Thymus (tissue), 14 donors: ENCODE measurements at places on chromosomes 2 and 18. TPM values are rescaled to one million over a fixed set of nuclear protein-coding genes. Genes with fewer than 3 reads are reported as not detected.

DNA sequence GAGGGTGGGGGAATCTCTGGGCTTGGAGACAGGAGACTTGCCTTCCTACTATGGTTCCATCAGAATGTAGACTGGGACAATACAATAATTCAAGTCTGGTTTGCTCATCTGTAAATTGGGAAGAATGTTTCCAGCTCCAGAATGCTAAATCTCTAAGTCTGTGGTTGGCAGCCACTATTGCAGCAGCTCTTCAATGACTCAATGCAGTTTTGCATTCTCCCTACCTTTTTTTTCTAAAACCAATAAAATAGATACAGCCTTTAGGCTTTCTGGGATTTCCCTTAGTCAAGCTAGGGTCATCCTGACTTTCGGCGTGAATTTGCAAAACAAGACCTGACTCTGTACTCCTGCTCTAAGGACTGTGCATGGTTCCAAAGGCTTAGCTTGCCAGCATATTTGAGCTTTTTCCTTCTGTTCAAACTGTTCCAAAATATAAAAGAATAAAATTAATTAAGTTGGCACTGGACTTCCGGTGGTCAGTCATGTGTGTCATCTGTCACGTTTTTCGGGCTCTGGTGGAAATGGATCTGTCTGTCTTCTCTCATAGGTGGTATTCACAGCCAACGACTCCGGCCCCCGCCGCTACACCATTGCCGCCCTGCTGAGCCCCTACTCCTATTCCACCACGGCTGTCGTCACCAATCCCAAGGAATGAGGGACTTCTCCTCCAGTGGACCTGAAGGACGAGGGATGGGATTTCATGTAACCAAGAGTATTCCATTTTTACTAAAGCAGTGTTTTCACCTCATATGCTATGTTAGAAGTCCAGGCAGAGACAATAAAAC is 6.5 kb downstream of the TTR start:
- H3K27ac ChIP-seq = no peak overlapping the region
- no peaks in the 10 kb centered on the region for H3K27me3 ChIP-seq
- H3K4me3 ChIP-seq = no peak overlapping the region
- DNase-seq = no peak

- DNase-seq = no peak
- H3K27ac ChIP-seq = no peak overlapping the region
- no peak overlapping the region for H3K4me3 ChIP-seq
- no peaks in the 10 kb centered on the region for H3K4me1 ChIP-seq
- H3K36me3 ChIP-seq = no peaks in the 10 kb centered on the region
Observed at GRCh38 chr2:195521589-195521988, 135.4 kb upstream of the SLC39A10 start.

DNA sequence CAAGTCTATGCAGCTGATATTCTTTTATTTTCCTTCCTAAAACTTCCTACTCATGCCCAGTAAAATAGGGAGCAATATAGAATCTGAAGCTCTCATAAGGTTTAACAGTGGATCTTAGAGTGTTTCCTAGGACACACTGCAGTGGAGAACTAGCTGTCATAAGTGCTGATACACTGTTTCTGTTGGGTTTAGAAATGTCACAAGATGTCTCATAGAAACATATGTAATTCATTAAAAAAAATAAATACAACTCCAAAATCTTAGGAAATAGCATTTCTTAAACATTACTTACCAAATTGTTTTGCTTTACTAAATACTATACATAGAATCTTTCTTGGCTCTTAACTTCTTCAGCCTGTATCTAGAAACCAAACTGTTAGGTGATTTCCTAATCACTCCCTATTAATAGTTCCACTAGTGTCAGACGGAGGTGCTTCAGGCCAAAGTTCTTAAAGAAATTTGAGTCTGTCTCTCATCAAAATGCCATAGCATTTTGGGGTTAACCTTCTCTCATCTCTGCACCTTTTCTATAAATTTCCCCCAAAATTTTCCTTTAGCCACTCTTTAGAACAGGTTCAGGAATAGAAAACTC is 93.7 kb downstream of the CERKL start:
- DNase-seq = no peak
- H3K27ac ChIP-seq = no peak overlapping the region
- H3K36me3 ChIP-seq = no peaks in the 10 kb centered on the region
- H3K4me1 ChIP-seq = no peaks in the 10 kb centered on the region
- no peak overlapping the region for H3K4me3 ChIP-seq

The ADNP2 gene
- total RNA-seq = 8.0 TPM

The LINC00305 gene
- 0.05 TPM for total RNA-seq

- H3K27me3 ChIP-seq = no peaks in the 10 kb centered on the region
- H3K4me3 ChIP-seq = no peak overlapping the region
- no peaks in the 10 kb centered on the region for H3K4me1 ChIP-seq
- no peaks in the 10 kb centered on the region for H3K36me3 ChIP-seq
- DNase-seq = no peak
Observed at GRCh38 chr2:106358081-106358480, 110.1 kb downstream of the RGPD3 start.

The ST8SIA5 gene
- total RNA-seq = 0.05 TPM

DNA sequence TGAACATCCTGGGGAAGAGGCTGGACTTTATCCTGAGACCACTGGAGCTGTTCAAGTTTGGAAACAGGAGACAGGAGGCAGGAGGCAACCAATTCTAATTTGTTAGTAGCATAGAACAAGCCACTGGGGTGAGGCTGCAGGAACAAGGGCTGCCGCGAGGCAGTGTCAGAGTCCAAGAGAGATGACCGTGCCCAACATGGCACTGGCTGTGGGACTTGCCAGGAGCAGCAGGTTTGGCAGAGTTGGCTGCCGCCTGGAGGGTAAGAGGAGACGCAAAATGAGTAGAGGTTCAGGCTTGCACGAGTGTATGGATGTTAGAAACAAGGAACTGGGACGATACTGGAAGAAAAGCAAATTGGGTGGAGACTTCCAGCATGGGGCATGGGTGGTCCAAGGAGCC is 168.5 kb downstream of the TPGS2 start:
- H3K27me3 ChIP-seq = no peaks in the 10 kb centered on the region
- no peaks in the 10 kb centered on the region for H3K4me1 ChIP-seq
- H3K4me3 ChIP-seq = no peak overlapping the region

- DNase-seq = peak; percentile 73
- no peaks in the 10 kb centered on the region for H3K27me3 ChIP-seq
- peak overlapping the region; percentile 94 for H3K4me3 ChIP-seq
- H3K27ac ChIP-seq = peak overlapping the region; percentile 94
Observed at GRCh38 chr2:55049043-55049820, 1.0 kb downstream of the RTN4 start.

DNA sequence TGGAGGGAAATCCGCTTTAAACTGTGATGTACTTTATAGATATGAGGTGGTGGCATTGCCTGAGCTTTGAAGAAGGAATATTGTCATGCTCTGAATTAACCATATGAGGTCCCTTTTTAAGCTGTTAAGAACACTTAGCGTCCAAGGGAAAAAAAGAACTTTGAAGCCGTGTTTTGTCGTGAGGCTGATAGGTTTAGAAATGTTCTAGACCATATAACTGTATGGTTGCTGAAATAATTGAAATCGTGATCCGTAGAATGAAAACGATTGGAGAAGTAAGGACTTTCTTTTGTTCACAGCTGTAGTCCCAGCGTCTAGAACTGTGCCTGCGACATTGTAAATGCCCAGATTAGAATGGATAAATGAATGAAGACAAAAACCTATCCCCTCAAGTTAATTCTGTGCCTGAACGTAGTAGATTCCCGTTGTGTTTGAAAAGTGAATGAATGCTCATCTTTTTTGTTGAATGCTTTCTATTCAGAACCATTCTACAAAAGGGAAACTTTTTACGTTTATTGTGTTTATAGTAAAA is 1.5 kb downstream of the SMCHD1 start:
- no peaks in the 10 kb centered on the region for H3K27me3 ChIP-seq
- peak overlapping the region; percentile 80 for H3K4me3 ChIP-seq
- DNase-seq = peak; percentile 10
- peaks cover 2% of the 10 kb centered on the region for H3K36me3 ChIP-seq
- H3K4me1 ChIP-seq = peaks cover 13% of the 10 kb centered on the region

GRCh38 chr2:145383961-145384360 is 864.0 kb upstream of the ZEB2 start:
- DNase-seq = no peak
- H3K4me3 ChIP-seq = no peak overlapping the region
- no peaks in the 10 kb centered on the region for H3K36me3 ChIP-seq
- H3K4me1 ChIP-seq = no peaks in the 10 kb centered on the region
- H3K27me3 ChIP-seq = no peaks in the 10 kb centered on the region

- DNase-seq = no peak
- H3K36me3 ChIP-seq = no peaks in the 10 kb centered on the region
- H3K4me1 ChIP-seq = no peaks in the 10 kb centered on the region
- no peak overlapping the region for H3K4me3 ChIP-seq
Observed at GRCh38 chr18:1658908-1659566, 754.4 kb downstream of the ADCYAP1 start.

- no peaks in the 10 kb centered on the region for H3K4me1 ChIP-seq
- DNase-seq = no peak
Observed at GRCh38 chr2:151670346-151670745, 63.9 kb downstream of the NEB start.

The UGT1A6 gene
- 1.1 TPM for total RNA-seq

- H3K36me3 ChIP-seq = no peaks in the 10 kb centered on the region
- H3K4me1 ChIP-seq = no peaks in the 10 kb centered on the region
- H3K4me3 ChIP-seq = peak overlapping the region; percentile 45
- H3K27ac ChIP-seq = no peak overlapping the region
Observed at GRCh38 chr18:2847317-2848246, 776 bp downstream of the EMILIN2 start.

GRCh38 chr18:6593142-6593885 is 136.2 kb upstream of the ARHGAP28 start:
- no peak overlapping the region for H3K4me3 ChIP-seq
- H3K27ac ChIP-seq = no peak overlapping the region
- H3K4me1 ChIP-seq = no peaks in the 10 kb centered on the region
- no peaks in the 10 kb centered on the region for H3K27me3 ChIP-seq
- DNase-seq = no peak
- no peaks in the 10 kb centered on the region for H3K36me3 ChIP-seq
